ENCODE measurements at places on chromosomes 5 and 9.

GRCh38 chr9:75190762-75191161 is 102.4 kb downstream of the OSTF1 start:
- DNase-seq: no peak

- DNase-seq: no peak
These were observed 4.0 kb downstream of the TUT7 start for GRCh38 chr9:86350006-86350760.

- no peak for DNase-seq
These were observed 21.0 kb downstream of the TSC1 start for GRCh38 chr9:132923346-132923902.

DNA sequence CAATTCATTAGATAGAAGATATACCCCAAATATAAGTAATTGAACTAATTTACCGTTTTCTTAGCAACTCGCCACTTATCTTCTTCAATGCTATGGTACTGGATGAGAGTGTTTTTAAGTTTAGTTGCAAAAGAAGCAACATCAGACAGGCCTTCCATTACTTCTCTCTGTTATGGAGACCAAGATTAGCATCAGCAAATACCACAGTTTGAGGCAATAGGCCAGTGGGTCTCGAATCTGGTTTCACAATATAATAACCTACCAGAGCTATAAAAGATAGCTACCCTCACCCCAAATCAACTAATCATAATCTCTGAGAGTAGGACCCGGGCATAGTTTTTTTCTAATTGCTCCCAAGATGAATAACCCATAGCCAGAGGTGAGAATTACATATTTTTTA is 5.1 kb downstream of the STARD4 start:
- no peak for DNase-seq

DNA sequence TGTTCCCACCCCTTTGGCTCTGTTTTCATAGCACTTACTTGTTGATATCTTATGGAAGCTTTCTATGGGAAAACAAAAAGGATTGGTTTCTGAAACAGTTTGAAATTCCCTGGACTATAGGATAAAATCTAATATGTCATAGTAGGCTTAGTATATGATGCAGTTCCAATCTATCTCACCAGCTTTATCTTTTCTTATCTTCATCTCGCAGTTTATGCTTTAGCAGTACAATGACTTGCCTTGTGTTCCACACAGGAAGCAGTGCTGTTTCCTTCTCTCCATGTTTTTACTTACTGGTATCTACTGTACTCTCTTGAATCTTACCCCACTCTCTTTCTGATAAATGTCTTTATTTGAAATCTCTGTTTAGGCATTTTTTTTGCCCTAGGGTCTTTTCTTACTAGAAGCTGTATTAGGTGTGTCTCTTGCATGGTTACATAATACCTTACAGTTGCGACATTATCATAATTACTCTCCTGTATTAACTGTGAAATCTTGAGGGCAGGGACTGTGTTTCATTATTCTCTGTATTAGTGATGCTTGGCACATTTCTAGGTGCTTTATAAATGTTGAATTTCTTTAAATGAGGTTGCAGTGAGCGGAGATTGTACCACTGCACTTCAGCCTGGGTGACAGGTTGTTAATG is 76.3 kb downstream of the FOCAD start:
- DNase-seq: no peak

DNA sequence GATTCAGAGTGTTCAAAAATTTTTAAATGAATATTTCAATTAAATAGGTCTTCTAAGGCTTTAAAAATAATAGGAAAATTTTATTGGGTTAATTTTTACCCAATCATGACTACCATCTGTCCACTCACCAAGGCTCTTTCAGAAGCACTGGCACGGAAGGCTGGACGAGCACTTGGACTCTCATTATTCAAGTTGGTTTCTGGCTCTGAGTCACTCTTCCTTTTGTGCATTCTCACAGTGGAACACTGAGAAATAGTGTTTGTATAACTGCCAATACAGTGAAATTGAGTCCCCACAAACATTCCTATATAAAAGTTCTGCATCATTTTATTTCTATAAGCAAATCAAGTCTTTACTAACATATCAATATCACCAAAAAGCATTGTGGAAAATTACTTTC is 1149.0 kb downstream of the EFNA5 start:
- DNase-seq: no peak

- DNase-seq: no peak
These were observed 27.2 kb downstream of the MAML1 start for GRCh38 chr5:179759581-179760551.

- DNase-seq: no peak
These were observed 15.6 kb upstream of the FAM81B start for GRCh38 chr5:95375591-95375990.

DNA sequence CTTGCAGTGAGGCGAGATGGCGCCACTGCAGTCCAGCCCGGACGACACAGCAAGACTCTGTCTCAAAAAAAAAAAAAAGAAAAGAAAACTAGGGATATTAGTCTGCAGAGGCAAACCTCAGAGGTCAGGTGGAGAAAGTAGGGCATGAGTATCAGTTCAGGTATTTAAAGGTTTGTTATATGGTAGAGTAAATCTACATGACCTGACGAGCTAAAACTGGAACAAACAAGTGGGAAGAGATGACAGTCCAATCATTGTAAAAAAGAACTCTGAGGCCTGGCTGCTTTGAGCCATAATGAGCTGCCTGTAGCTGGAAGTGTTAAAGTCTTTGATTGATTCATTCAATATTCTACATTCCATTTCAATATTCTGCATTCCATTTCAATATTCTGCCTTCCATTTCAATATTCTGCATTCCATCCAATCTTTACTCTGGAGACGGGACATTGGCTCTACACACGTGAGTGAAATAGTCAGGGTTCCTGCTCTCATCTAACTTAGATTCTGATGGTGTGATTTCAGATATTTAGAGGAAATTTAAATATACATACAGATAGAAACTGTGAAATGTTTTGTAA is 28.9 kb upstream of the GRAMD2B start:
- DNase-seq: no peak

GRCh38 chr5:107474361-107474715 is 196.4 kb downstream of the EFNA5 start:
- no peak for DNase-seq

DNA sequence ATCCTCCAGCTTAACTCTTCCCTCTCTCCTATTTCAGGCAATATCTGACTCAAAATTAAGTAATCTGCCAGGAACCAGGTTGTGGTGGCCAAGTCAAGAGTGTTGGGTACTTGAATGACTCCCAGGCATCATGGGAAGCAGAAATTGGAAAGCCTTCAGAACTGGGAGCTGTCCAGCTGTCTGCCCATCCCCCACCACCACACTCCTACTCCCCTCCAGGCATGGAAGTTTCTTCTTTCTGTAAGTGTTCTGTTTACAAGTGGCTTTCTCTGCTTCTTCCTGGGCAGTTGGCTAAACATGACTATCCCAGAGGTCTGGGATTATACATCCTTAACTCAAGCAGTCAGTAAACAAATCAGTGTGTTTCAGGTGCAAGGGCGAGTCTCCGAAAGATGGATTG is 14.6 kb upstream of the PBX3 start:
- DNase-seq: peak; percentile 16

- no peak for DNase-seq
These were observed 190.1 kb upstream of the ZNF608 start for GRCh38 chr5:124936626-124936933.

GRCh38 chr9:129322022-129322621 is 144.1 kb upstream of the IER5L start:
- no peak for DNase-seq

- no peak for DNase-seq
These were observed 17.8 kb downstream of the FBXO38 start for GRCh38 chr5:148401604-148402003.

- no peak for DNase-seq
These were observed 19.5 kb upstream of the ASPN start for GRCh38 chr9:92501671-92502393.

GRCh38 chr5:121500310-121500709 is 351.4 kb upstream of the FTMT start:
- DNase-seq: no peak

All from neural crest cell (in vitro differentiated cells).